KG1 (cell line): ENCODE measurements at places on chromosomes 12 and 14.

- DNase-seq = no peak
Measured at GRCh38 chr14:101845496-101845895, 84.0 kb downstream of the PPP2R5C start.

- DNase-seq = no peak
Measured at GRCh38 chr14:24900269-24901100, 149.5 kb downstream of the STXBP6 start.

- DNase-seq = no peak
Measured at GRCh38 chr12:72734581-72734980, 462.4 kb downstream of the TRHDE start.

DNA sequence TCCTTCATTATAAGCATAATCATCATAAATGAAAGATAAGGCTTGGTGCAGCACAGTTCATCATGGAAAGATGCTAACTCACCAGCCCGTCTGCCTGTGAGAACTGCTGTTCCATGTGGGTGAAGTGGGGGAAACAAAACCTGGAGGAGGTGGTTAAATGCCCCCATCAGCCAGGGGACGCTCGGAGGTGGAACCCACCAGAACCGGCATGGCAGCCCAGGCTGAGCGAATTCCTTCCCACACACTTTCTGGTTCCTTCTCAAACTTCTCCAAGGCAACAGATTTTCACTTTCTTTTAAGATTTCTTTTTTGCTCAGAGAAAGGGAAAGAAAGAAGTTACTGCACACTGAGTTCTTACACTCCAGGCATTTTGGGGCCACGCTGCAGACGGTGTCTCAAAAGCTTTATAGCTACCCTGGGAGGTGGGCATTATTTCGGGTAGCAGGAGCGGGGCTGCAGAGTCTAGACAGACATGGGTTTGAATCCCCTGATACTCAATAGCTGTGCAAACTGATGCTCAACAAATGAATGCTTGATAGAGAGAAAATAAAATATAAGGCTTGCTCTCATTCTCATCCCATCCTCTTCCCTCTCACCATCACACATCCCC lies 190.7 kb downstream of the BCL11B start:
- DNase-seq = no peak

GRCh38 chr12:56878010-56878339 lies 56.2 kb downstream of the SDR9C7 start:
- DNase-seq = no peak

DNA sequence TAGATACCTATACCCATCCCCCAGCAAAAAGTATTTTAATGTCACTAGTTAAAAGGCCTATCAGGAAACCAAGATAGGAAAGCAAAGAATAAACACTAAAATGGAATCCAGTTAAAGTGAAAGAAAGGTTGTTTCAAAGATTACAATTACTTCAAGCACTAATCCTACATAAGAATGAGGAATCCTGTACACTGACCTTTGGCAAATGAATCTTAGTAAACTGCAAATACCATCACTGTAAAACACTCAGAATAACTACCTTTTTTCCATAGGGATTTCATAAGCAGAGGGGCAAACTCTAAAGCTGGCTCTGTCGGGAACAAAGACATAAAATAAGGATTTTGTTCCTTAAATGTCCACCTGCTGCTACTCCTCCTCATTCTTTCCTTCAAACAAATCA lies 25.9 kb downstream of the CEP83 start:
- DNase-seq = no peak

- DNase-seq = no peak
Measured at GRCh38 chr12:38156497-38157245, 159.9 kb upstream of the ALG10B start.

GRCh38 chr12:55585817-55586216 lies 13.5 kb downstream of the OR2AP1 start:
- no peak for DNase-seq

- DNase-seq = no peak
Measured at GRCh38 chr12:127830730-127831129, 436.2 kb upstream of the TMEM132C start.

GRCh38 chr14:92651106-92651757 lies 97.2 kb downstream of the LGMN start:
- peak; percentile 42 for DNase-seq

DNA sequence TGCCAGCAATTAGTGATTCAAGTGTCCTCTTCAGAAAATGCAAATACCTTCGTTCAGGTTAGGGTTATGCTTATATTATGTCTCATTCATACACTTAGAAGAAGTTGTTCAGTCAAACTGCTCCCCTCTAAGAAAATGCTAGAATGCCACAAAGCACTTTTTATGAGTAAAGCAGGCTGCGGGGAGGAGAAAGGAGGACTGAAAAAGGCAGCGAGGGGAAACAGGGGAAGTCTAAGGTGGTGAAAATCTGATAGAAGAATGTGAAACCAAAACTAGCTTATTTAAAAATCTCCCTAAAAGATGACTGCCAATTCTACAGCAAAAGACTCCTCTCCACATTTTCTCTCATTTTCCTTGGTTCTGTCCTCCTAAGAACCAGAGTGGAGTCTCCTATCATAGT lies 70.1 kb downstream of the PRKD1 start:
- no peak for DNase-seq

- no peak for DNase-seq
Measured at GRCh38 chr14:67515386-67516079, 17.6 kb upstream of the PLEKHH1 start.

GRCh38 chr12:118061011-118061872 lies at the start of gene WSB2:
TSS of gene WSB2 (minus strand) at chr12:118061179. CDS start at chr12:118061048, 131 bp downstream.
- no peak for DNase-seq

DNA sequence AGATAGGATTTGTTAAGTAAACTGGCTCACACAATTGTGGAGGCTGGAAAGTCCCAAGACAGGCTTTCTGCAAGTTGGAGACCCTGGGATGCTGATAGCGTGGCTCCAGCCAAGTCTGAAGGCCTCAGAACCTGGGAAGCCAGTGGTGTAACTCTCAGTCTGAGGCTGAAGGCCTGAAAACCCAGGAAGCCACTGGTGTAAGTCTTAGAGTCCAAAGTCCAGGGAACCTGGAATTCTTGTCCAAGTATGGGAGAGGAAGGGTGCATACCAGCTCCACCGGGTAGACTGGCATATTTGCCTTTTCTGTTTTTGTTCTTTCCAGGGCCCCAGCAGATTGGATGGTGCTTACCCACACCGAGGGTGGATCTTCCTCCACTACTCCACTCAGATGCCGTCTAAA lies 18.1 kb downstream of the GMFB start:
- DNase-seq = no peak

- no peak for DNase-seq
Measured at GRCh38 chr14:66709291-66709690, 201.3 kb downstream of the GPHN start.
